ENCODE measurements at places on chromosomes 12 and 14.

GRCh38 chr12:22037947-22038346, 8.1 kb upstream of the CMAS start:
- DNase-seq = no peak

- no peak for DNase-seq
Observed at GRCh38 chr12:125453751-125454150, 388.5 kb downstream of the AACS start.

DNA sequence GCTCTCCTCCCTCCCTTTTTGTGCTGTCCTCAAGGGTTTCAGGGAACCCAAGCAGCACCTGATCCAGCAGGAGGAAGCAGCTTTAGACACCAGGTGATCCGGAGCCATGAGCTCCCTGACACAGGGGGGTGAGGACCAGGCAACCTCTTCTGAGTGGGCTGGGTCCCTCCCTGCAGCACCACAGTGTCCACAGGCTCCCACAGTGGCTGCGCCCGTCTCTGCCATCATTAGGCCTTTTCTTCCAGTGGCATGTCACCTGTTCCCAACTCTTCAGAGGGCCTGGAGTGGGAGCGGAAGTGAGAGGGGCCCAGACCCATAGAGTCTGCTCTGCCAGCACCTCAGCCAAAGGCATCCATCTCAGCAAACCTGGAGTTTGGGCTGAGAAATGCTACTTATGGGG, 421 bp upstream of the KRT76 start:
- DNase-seq = no peak

DNA sequence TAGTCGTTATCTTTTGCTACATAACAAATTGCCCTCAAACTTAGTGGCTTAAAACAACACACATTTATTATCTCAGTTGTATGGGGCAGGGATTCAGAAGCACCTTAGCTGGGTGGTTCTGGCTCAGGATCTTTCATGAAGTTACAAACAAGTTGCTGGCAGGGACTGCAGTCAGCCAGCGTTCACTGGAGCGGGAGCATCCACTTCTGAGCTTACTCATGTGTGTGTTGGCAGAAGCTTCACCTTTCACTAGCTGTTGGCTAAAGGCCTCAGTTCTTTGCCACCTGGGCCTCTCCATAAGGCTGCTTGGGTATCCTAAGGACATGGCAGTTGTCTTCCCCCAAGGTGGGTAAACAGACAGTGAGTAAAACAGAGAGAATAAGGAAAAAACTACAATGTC, 365.7 kb downstream of the RPS29 start:
- no peak for DNase-seq

- no peak for DNase-seq
Observed at GRCh38 chr12:109476807-109477184, 304 bp downstream of the KCTD10 start.

- no peak for DNase-seq
Observed at GRCh38 chr12:6786416-6787094, 2.8 kb upstream of the CD4 start.

DNA sequence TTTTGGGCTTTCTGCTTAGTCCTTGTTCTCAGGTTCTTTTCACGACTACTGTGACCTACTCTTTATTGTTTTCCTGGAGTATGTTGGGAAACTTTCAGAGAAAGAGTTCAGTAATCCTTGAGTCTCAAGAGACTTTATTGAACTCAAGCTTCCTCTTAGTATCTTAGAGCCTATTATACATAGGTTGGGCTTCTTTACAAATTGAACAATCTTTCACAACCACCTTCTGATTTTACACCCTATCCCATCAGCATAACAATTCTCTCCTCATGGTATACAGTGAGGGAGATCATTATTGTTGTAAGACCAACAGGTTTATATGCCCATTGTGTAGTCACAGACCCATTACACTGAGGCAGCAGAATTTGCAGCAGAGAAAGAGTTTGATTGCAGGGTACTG, 193.2 kb upstream of the IGF1 start:
- no peak for DNase-seq
